Panc1 (cell line): ENCODE measurements at places on chromosomes 5 and 9.

DNA sequence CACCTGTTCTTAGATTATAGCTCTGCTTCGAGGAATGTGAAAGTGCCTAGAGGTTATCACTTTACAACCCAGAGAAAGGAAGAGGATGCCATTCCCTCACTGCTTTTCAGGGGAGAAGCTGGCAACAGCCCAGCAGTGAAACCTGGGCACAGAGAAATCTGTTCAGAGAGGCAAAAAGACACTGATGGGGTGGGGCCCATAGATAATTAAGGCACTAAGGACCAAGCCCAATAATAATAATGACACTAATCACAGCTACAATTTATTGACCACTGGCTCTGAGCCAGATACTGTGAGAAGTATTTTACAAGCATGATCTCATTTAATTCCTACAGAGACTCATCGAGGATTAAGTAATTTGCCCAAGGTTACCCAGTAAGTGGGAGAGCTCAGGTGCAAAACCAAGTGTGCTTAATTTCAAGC, 168.3 kb downstream of the PIK3R1 start:
- no peak for DNase-seq

GRCh38 chr5:57666582-57666981, 184.0 kb upstream of the ACTBL2 start:
- no peak for DNase-seq

- DNase-seq = no peak
Observed at GRCh38 chr5:168991311-168991710, 309.6 kb downstream of the SLIT3 start.

DNA sequence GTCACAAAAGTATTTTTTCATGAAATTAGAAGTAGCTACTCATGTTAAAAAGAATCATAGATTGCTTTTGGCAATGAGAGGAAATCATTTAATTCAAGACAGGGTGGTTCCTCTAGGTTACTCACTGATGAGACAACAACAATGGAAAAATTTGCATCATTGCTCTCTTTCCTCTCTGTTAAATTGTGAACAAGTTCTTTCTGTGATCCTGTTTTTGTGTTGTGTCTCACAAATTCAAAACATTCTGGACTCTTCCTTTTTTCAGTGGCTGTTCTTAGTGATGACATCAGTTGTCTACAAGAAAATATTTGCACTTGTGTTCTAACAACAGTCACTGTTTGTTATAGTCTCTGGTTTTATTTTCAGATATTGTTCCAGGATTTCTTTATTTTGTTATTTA, 95.3 kb downstream of the XRCC4 start:
- DNase-seq = no peak

DNA sequence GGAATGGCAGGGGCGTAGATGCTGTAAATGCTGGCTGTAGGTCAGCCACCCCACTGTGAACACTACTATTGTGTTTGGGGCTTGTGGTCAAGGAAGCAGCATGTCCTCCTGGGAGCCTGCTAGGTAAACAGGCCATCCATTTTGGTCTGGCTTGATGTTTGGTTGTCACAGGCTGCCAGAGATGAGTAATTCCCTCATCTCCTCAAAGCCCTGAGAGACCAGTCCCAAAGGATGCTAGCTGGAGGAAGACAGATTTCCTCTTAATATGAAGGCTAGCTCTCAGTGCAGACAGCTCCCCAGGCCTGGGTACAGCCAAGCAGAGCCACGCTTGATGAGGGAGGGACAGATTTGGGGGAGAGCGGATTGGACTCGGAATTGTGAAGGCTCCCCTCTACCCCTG, 72.5 kb upstream of the MAP1B start:
- no peak for DNase-seq

GRCh38 chr5:176497852-176498251, 39.4 kb downstream of the RNF44 start:
- DNase-seq = no peak

DNA sequence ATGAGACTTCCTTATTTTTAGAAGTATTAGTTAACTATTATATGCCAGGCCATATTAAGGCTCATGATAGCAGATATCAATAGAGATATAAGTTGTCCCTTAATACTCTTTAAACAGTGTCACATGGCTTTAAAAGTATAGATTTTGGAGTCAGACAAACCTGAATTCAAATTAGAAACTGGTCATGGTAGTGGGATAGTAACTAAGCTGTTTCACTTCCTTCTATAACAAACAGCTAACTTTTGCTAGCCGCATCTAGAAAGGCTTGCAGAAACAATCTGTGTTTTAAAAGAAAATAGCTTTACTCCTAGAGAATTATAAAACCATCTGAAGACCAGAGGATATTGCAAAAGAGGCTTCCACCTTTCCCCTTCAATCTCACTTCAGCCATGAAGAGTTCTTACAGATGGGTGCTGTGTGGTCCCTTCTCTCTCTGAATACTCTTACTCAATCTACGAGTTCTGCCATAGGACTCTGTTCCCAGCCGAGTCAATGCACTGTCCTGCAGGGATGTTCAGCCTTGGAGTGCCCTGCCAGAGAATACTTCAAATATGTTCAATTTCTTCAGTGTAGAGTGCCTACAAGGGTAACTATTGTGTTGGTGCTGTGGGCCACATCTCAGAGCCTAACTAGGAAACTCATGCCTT, 810.2 kb downstream of the EFNA5 start:
- DNase-seq = no peak

- DNase-seq = no peak
Observed at GRCh38 chr9:130453487-130453886, 8.7 kb downstream of the ASS1 start.

GRCh38 chr9:107615321-107615720, 125.8 kb upstream of the KLF4 start:
- DNase-seq = no peak

DNA sequence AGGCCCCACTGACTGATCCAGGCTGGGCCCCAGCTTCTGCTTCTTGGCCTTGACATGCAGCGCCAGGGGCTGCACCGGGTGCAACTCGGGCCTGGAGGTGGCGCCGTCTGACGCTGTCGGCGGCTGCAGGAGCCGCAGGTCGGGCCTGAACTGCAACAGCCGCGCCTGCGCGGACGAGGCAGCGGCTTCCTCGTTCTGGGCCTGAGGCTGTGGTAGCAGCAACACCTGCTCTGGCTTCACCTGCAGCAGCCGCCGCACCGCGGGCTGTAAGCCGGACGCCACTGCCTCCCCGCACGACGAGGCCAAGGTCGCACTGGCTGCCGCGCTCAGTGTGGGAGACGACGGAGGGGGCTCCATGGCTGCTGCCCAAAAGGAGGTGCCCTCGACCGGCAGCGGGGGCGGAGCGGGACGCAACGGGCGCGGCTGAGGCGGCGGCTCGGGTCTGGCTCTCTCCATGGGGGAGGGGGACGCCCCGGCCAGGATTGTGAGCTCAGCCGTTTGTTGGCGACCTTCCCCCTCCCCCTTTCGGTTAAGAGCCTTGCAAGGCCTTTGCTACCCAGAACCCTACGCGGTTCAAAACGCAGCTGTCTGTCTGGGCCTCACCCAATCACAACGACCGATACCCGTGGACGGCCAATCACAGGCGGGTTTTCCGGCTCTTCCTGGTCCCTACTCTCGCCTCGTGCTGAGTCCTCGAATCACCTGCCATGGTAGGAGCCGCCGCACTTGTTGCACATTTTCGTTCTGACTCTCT, 438 bp downstream of the SOX30 start:
- no peak for DNase-seq

DNA sequence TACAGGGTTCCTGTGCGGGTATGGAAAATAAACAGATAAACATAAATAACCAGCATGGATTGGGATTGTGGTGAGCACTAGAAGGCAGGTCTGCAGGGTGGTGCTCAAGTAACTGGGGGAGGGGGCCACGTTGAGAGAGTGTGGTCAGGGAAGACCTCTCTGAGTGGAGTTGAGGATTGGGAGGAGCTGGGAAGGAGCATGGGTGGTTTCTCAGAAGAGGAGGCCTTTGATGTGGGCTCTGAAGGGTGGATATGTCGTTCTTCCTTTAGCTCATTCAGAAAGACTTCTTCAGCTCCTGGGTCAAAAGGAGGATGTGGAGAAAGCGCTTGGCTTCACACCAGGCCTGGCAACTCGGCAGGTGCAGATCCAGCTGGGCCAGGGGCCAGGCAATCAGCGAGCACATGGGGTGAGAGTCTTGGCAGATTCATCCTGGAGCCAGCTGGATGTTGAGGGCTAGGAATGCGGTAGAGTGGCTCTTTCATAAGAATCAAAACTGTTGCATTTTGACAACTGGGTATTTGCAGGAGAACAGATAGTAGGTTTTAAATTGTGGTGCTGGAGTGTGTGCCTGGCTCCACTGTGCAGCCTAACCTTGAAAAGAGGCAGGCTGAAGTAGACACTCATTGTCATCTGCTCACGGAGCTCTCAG, 71.7 kb downstream of the PCSK5 start:
- DNase-seq = no peak
